ENCODE measurements at places on chromosomes 7 and 10.

- DNase-seq: no peak
These were observed 38.8 kb downstream of the RNLS start for GRCh38 chr10:88544140-88544870.

DNA sequence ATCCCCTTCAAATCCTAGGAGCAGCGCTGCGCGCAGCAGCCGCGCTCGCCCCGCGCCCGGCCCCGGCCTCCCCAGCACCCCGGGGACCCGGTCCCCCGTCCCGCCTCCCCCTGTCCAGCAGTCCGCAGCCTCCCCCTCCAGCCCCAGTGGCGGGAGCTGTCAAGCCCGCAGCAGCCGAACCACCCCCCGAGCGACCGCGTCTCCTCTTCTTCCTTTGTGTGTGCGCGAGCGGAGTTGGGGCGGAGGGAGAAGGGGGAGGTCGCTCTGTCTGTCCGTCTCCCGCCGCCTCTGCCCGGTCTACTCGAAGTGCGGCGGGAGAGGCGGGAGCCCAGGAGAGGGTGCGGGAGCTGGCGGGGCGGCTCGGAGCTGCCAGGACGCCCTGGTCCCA, 375 bp upstream of the CHN2 start:
- DNase-seq: no peak

DNA sequence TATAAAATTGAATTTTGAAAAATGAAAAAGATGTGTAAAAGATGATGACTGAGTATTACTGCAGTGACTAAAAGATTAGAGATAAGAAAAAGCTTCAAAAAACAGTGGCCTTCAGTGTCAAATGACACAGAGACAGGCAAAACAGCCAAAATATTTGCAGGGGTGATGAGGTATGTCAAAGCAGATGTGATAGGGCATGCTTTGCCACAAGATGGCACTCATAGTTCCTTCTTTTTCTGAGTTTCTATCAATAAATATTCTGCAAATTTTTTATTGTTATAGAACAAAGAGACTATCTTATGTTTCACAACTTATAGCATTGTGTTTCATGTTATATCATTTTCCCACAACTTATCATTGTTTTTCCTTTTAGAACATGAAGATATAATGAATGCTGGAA, 344.1 kb upstream of the HPS1 start:
- no peak for DNase-seq

GRCh38 chr10:109689785-109690184, 233.5 kb downstream of the XPNPEP1 start:
- no peak for DNase-seq

- no peak for DNase-seq
These were observed 240.1 kb upstream of the PITRM1 start for GRCh38 chr10:3412646-3413045.

GRCh38 chr10:132306864-132307751, 642 bp downstream of the STK32C start:
- no peak for DNase-seq

DNA sequence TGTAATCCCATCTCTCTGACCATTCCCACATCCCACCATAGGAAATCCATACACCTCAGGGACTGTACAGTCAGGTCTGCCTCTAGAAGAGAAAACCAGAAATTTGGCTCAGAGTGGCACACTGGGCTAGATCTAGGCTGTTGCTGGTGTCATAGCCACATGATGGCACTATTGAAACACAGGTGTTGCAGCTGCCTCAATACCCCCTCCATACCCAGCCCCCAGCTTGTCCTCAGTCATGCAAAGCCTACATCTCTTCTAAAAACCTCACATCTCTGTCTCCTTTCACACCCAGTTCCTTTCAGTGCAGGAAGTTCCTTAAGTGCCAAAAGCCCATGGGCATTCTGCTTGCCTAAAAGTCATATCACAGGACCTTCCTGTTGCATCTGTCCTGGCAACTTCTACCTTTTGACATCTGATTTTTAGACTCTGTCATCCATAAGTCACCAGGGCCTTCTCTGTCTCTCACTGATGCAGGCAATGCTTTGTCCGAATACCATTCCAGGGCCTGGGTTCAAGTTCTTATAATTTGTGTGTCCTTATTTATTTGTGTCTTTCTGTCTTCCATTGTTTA, 27.0 kb upstream of the HIBADH start:
- DNase-seq: no peak

GRCh38 chr7:33486633-33487032, 357.3 kb downstream of the BBS9 start:
- DNase-seq: no peak

GRCh38 chr10:17660921-17661320, 17.0 kb downstream of the STAM start:
- DNase-seq: no peak
